ENCODE measurements at places on chromosomes 1 and 21.

- DNase-seq: no peak
Observed at GRCh38 chr1:24540906-24541710, 14.8 kb upstream of the NCMAP start.

DNA sequence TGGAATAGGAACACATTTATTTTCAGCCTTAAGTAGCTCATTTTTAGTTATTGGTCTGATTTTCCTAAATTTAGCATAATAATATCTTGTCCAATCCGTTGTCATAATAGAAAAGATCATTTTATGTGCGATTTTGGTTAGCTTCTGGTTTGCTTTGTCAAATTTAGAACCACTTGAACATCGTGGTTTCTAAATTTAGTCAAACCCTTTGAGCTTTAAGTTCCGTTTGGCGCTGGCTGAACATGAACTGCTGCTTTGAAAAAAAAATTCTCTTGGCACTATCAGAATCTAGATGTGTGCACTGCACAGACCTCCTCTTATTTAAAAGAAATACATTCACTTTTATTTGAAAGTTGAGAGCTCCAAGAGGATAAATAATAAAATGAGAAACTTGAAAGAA, 370.6 kb downstream of the PTPRC start:
- peak; percentile 26 for DNase-seq

GRCh38 chr1:115557715-115558114, 84.1 kb upstream of the VANGL1 start:
- no peak for DNase-seq

DNA sequence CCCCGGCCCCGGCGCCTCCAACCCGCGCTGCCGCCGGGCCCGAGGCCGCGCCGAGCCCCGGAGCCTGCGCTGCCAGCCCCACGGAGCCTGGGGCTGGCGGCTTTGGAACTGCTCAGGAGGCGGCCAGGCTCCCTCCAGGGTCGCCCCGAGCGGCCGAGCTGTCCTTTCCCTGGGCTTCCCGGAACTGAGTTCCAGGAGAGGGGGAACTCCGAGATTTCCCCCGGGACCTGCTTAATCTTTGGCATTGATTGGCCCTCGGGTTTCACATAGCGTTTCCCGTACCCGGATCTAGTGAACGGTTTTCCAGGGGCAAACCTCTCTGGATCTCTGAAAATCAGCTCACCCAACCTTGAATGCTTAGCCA, 504 bp downstream of the H6PD start:
- no peak for DNase-seq

DNA sequence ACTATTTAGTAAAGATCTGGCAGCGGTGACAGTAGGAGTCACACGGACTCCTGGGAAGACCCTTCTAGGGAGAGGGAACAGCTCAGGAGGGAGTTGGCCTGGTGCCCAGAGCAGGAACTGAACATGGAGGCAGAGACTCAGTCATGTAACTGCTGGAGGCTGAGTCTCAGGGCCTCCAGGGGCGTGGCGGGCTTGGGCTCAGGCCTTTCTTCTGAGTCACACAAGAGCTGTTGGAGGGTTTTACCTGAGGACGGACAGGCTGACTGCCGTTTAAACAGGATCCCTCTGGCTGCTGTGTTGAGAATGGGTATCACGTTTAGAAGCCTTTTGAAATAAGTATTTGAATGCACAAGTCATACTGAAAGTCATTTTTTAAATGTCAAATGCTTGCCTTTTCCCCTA, 7.2 kb upstream of the ETS2 start:
- peak; percentile 57 for DNase-seq

DNA sequence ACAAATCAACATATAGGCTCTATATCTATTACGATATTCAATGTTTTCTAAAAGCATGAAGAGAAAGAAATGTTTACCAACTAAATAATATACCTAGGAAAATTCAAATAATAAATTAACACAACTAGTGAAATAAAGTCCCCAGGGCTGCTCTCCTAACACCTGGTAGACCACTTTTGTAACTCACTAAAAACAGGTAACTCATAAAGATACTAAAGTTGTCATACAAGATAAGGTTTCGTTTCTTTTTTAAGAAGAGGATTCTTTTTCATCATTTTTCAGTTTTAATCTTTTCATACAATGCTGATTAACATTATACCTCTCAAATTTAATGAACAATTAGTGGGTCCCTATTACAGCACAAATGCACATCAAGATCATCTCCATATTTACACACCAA, 99.0 kb downstream of the ZZZ3 start:
- no peak for DNase-seq

GRCh38 chr1:85612704-85613361, 32.3 kb downstream of the CCN1 start:
- DNase-seq: no peak

DNA sequence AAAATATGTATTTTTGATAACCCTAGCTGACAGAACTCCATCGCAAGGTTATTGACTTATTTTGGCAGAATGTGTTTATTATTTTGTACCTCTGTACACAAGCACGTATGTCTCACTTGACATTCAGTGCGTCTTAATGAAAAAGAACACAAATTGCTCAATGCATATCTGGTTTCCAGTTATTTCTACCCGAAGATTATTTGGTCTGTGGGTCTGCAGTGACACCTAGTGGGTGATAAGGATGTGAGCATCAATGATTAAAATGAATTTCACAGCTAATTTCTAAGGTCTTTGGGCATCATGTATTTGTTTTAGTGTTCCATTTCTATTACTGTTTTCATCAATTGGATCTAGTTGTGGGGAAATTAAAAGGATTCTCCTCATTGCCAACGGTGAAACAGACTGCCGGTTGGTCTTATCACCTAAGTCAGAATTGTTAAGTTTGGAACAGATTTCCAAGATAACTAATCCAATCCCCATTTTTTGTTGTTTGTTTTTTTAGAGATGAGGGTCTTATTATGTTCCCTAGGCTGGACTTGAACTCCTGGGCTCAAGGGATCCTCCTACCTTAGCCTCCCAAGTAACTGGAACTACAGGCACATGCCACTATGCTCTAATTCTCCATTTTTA, 13.9 kb downstream of the DDX20 start:
- peak; percentile 47 for DNase-seq

- no peak for DNase-seq
Observed at GRCh38 chr1:117512728-117513321, 93.0 kb upstream of the TENT5C start.

- DNase-seq: no peak
Observed at GRCh38 chr1:228323401-228323800, 83.2 kb downstream of the TRIM11 start.

DNA sequence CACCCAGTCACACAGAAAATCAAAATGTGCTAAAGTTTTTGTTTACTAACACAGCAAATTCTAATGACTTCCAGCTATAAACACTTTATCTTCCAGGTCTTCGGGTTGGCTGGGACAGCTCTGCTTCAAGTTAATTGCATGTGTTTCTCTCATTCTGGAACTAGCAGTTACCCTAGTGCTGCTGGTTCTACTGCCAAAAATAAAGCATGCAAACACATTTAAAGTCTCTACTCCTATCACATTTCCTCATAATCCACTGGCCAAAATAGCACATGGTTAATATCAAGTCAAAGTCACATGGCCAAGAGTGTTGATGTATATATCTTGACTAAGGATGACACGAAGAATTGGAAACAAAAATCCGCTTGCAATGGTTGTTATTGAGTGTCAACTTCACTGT, 973.1 kb upstream of the ADGRL2 start:
- no peak for DNase-seq

GRCh38 chr1:219490566-219490965, 122.3 kb downstream of the ZC3H11B start:
- no peak for DNase-seq

GRCh38 chr21:43268086-43268803, 99.4 kb downstream of the CRYAA start:
- DNase-seq: no peak

DNA sequence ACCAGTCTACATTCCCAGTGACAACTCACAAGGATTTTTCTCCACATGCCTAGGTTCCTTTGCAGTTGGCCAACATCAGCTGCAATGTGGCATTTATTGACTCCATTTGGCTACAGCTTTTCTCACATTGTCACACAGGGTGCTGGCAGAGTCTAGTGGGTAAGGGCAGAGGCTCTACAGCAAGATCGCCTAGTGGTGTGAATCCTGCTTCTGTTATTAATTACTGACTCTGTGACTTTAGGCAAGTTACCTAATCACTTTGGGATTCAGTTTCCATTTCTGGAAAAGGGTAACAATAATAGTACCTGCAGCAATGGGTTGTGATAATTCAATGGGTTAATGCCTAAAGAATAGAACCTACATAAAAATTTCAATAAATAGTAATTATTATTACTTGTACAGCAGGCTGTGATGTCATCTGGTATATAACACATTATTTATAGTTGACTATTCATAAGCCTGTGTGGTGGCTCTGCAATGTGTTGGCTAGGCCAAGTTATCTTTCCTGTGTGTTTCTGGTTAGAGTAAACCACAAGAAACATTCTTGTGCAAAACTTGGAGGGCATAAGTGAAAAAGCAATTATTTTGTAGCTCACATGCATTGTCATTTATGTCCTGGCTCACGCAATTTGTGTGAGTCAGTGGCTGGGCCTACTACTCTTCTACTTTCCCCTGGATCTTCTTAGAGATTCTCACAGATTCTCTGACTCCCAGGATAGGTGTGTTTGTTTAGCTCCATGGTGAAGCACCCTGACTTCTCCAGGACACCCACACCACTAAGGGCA, 59.5 kb downstream of the PTGS2 start:
- peak; percentile 41 for DNase-seq

- no peak for DNase-seq
Observed at GRCh38 chr1:17338706-17339493, 30.9 kb downstream of the PADI4 start.

GRCh38 chr1:93723733-93724270, 42.2 kb upstream of the BCAR3 start:
- DNase-seq: no peak

DNA sequence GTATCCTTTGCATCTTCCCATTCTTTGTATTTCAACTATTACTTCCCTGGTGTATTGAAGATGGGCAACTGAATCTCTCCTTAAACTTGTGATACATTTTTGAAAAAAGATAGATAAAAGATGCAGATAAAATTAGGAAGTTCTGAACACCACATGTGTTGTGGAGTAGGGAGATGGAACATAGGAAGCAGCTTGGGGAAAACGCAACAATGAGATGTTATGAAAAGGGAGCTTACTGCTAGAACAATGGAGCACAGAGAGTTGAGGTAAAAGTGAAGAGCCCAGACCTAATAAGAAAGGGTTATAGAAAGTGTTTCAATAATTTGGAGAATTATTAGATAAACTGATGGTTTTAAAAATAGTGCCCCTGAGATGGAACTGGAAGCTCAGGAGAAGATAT, 20.9 kb downstream of the GNAI3 start:
- DNase-seq: no peak

- no peak for DNase-seq
Observed at GRCh38 chr1:186948535-186948934, 119.8 kb downstream of the PLA2G4A start.

- no peak for DNase-seq
Observed at GRCh38 chr1:240232530-240232929, 140.8 kb downstream of the FMN2 start.

GRCh38 chr1:11749203-11749689, 12.7 kb upstream of the C1orf167 start:
- peak; percentile 75 for DNase-seq

DNA sequence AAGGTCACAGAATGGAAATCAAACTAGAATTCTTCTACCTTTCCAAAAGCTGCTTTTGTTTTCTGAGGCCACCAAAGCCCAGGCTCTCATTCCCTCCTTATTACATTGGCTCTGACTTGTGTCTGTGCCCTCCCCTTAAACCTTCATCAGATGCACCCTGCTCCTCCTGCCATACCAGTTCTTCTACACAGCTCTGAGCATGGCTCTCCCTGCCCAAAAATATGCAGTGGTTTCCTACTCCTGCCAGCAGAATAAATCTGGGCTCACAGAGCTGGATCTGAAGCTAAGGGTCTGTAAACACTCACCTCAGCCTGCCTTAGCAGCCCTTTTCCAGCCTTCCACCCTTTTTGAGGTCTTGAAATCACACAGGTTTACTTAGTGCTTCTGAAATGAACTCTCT, 55.0 kb downstream of the TTC3 start:
- DNase-seq: no peak

- no peak for DNase-seq
Observed at GRCh38 chr1:205530116-205530515, 25.6 kb downstream of the CDK18 start.

- peak; percentile 55 for DNase-seq
Observed at GRCh38 chr1:167401260-167401873, 117.0 kb downstream of the CD247 start.

DNA sequence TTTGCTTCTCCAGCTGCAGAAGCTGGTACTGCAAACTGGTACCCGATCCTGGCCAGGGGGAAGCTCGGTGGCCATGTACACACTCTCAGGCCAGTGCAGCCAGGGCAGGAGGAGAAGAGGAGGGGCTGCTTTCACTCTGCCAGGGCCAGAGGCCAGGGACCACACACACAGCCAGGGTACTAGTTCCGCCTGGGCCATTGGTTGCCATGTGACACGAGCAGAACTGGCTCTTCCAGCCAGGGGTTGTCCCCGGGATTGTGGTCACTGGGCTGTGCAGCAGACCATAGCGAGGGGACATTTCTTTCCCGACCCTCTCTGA, 3.7 kb upstream of the SHISAL2A start:
- DNase-seq: no peak

GRCh38 chr1:29684141-29684540, 447.8 kb downstream of the PTPRU start:
- DNase-seq: no peak

DNA sequence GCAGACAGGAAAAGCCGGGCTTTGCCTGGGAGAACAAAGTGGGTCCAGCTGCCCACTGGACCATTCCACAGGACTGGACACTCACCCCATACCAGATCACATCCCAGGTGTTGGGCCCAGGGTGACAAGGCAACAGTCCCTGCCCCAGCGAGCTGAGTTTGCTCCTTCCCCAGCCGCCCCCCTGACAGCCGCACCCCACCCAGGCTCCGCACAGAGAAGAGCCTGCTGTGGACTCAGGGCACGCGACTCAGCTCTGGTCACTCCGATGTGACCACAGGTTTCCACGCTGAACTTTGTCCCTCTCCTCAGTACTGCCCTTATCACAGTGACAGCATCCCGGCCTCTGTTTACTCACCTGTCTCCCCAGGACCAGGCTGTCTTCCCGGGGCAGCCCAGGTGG, 1.2 kb downstream of the BMP8B start:
- DNase-seq: no peak

- DNase-seq: peak; percentile 4
Observed at GRCh38 chr1:7218210-7218832, 433.1 kb downstream of the CAMTA1 start.

DNA sequence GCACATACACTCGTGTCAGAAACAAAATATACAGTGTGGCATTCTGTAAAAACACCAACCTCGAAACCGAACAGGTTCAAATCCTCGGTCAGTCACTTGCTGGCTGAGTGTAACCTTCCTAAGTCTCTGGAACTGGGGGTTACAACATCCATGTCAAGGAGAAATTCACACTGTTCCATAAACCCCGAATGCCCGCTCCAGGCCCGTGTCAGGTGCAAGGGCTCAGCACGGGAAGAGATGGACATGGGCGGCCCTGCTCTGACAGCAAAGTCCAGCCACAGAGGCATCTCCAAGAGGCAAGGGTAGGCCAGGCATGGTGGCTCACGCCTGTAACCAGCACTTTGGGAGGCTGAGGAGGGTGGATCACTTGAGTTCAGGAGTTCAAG, 79.5 kb downstream of the SLC66A1 start:
- DNase-seq: no peak

Measured in activated T-cell treated with anti-CD3 and anti-CD28 coated beads, Interleukin-2, amount 50 U/mL, for 72 hours (primary cell).